ENCODE measurements at places on chromosomes 2 and 18. TPM values are rescaled to one million over a fixed set of nuclear protein-coding genes. Genes with fewer than 3 reads are reported as not detected.

Gene VIL1
- total RNA-seq = not detected

Gene SRD5A2
- not detected for total RNA-seq

DNA sequence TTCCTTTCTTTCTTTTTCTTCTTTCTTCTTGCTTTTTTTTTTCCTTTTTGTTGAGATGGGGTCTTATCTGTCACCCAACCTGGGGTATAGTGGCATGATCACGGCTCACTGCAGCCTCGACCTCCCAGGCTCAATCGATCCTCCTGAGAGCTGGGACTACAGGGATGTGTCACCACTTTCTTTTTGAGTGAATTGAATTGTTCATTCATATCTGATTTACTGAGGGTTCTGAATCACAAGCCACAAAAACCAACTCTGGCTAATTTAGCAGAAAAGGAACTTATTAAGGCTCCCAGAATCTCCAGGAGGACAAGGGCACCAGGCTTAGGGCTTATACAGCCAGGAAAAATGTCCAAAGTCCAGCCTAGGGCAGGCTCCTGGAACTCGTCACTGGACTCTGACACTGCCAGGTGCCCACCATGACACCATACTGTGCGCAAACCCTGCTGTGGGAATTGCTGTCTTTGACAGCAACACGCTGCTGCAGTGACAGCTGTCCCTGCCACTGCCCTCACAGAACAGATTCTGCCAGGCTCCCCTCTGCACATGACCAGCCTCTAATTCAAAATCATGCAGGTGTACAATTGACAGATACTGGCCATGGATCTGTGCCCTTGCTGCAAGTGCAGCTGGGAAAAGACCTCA is 42.9 kb upstream of the EML6 start:
- DNase-seq = no peak

- no peak for DNase-seq
Observed at GRCh38 chr2:222352981-222353380, 54.2 kb upstream of the PAX3 start.

- no peak for DNase-seq
Observed at GRCh38 chr2:49959961-49960553, 805.7 kb upstream of the FSHR start.

- DNase-seq = no peak
Observed at GRCh38 chr2:130756874-130757668, 1.7 kb downstream of the AMER3 start.

DNA sequence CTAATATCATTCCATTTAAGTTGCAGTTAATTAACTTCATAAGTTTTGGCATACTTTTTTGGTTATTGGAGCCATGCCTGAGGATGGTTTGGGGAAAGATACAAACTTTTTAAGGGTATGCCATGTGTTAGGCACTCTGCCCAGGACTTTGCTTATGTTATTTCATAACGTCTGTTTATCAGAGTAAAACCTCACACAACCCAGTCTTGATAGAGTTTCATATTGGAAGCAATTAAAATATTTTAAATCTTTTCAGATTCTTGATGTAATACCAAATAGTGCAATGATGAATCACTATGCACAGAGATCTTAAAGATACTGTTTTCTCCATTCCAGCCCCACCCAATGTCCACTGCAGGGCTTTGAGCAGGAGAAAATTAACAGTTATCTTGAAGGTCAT is 529.1 kb upstream of the HNMT start:
- DNase-seq = no peak

Measured in glomerular endothelial cell (primary cell).